ENCODE measurements at places on chromosomes 3 and 15.
A peak's percentile ranks its signal among the peaks of the same experiment; 100 is the strongest.

DNA sequence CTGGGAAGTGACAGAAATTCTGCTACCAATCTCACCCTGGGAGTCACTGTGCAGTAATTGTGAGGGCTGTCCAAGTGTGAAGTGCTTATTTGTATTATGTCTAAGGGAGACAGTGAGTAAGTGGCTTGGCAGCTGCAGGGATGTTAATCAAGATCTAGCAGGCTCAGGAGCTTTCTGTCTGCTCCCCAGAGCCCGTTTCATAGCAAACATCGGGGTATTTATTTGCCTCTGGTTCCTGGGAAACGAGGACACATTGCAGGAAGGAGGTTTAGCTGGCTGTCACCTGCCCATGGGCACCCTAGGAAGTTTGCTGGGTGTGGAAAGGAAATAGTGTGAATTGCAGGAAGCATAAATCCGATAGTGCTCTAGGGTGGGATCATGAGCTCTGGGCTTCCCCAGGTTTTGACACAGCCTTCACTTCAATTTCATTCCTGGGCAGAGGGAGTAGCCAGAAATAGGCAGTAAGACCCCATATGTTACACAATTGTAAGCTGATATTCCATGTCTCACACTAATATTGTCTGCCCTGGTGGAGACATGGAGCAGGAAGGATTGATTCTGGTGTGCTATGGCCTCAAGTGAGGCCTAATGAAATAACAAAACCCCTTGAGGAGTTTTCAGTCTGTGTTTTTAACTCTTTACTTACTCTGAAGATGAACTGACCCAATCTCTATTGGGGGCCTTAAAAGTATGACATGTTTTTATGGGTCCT, 74.1 kb upstream of the MITF start:
- DNase-seq, result no peak

GRCh38 chr15:35567392-35567791, 21.4 kb upstream of the DPH6 start:
- no peak for DNase-seq

GRCh38 chr15:79370716-79371115, 59.8 kb downstream of the TMED3 start:
- DNase-seq, result no peak

GRCh38 chr15:70133296-70133695, 35.6 kb upstream of the TLE3 start:
- DNase-seq, result peak; percentile 67

GRCh38 chr3:52218454-52218853, 7.0 kb downstream of the TLR9 start:
- DNase-seq, result no peak

DNA sequence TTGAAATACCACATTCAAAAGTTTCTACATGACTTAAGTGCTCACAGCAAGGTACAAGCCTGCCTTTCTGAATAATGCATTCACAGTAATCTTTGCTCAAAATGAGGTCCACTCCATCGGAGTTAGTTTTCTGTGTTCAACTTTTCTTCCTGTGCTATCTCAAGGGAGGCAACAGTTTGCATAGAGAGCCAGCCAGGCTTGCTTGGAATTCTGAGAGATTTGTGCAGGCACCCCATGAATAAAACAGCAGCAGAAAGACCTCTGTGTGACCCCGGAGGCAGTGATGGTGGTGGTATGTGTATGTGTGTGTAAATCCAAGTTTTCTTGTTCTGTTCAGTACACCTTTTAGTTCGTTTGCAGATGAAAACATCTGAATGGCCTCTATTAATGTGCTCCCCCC, 124.0 kb downstream of the ADAMTS9 start:
- DNase-seq, result no peak

DNA sequence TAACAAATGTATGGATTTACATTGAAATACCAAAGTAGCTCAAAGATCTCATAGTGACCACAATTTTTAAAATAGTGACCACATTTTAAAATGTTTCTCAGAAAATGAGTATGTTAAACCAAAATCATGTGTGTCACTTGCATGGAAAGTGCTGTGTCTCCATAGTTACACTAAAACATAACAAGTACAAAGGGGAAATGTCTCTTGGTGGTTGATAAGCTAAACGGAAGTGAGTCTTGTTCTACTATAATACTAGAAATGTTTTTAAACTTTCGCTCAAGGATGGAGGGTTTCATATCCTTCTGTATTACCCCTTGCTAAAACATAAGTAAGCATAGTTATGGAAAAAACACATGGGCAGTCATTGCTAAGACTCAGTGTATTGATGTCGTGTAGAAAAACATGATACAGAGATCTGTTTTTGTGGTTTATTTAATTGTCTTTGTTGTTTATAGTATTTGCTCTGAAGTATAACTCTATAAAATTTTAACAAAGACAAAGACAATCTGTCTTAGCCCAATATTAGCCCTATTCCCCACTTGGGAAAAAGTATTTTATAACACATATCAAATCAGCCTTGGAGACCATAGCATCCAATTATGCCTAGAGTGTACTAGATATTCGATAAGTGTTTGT, 27.0 kb upstream of the DENND4A start:
- no peak for DNase-seq

DNA sequence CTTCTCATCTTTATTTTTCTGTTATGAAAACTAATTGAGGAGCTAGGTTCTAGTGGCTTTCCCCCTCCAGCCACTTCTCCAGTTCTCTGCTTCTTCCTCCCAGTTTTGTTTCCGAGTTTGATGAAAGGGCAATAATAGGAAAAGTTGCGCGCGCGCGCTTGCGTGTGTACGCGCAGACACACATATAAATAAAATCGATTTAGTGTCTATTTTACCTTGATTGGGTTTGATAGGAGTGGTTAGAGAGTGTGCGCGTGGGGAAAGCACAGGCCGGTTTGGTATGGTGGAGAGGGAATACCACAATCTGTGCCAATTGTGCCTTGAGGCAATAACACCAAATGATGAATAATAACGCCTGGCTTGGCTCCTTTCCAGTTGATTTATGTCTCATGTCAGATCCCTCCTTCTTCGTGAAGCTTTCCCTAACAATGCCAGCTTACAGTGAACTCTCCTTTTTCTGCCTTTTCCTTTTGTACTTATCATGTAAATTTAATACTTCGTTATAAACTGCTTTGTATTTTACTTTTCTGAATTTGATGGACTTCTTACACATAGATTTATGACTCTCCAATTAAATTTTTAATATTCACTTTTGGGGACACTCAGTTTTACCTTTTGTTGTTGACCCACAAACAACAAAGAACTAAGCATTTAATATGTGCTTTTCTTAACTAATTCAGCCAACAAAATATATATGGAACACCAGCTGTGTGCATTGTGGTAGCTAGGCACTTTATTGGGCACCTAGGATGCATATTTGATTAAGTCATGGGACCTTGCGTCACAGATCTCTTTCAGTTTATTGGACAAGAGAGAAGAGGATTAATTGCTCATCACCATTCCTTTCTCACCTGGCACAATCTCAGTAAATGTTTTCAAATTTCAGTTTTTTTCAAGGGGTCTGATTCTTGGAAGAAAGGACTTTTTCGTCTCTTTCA, 1.7 kb downstream of the TIPARP start:
- DNase-seq, result peak; percentile 47

- DNase-seq, result no peak
Measured at GRCh38 chr15:89377842-89378295, 43.2 kb upstream of the POLG start.

DNA sequence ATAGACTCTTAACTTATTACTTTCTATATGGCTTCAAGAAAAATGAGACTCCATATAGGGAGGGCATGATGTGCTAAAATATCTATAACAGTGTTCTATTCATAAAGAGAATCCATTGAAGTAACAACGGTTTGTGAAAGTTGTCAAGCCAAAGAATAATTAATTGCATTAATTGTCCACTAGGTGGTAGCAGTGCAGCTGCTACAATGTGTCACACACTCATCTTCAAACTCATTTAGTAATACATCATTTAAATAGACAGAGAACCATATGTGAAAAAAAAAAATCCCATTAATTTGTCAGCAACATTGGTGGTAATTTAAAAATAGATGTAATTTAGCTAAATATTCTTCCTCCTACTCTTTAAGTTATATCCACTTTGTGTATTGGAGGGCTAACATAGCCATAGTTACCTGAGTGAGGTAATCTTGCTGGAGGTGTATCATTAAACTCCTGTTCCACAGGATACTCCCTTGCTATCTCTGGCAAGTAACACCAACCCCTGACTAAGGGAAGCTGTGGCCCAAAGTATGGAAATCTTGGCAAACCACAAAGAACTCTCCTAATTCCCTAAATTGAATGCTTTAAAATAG, 3.7 kb upstream of the CPA3 start:
- no peak for DNase-seq

- DNase-seq, result no peak
Measured at GRCh38 chr15:101244036-101244781, 7.6 kb downstream of the CHSY1 start.

Data from mucosa of gallbladder (tissue), 1 donor.